Activated T-cell treated with anti-CD3 and anti-CD28 coated beads, Interleukin-2, amount 50 U/mL, for 48 hours (primary cell): ENCODE measurements at places on chromosomes 7 and 10.

DNA sequence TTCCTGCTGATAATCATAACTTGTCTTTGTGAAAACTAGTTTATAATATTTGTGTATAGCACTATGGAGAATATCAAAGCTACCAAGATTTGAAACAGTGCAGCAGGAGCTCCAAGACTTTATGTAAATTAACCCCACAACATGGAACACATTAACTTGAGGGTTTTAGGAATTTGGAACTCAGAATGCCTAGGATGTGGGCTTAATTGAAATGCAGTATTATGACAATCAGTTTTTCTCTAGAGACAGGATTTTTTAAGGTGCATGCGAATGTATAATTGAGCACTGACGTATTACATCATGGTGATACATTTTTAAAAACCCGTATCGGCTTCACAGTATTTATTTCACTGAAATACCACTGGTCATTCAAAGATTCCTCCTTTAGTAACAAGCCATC is 313.1 kb upstream of the DGKB start:
- DNase-seq = no peak

DNA sequence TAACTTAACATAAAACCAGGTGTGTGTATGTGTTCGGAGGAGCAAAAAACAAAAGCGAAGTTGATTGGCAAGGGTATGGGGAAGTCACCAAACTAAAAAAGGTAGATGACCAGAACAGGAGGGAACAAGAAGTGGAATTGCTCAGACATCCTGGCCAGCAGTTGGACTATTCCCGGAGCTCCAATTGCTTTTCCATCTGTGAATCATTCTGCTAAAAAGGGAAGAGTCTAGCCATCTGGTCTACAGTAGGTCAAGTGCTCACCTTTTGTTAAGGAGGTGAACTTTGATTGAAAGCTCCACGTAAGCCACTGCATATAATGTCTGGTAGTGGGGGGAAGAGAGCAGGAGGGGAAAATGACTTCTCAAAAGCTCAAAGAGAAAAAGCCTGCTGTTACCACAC is 50.0 kb upstream of the BET1 start:
- no peak for DNase-seq

- DNase-seq = no peak
Observed at GRCh38 chr7:132065989-132066603, 509.7 kb upstream of the PODXL start.

DNA sequence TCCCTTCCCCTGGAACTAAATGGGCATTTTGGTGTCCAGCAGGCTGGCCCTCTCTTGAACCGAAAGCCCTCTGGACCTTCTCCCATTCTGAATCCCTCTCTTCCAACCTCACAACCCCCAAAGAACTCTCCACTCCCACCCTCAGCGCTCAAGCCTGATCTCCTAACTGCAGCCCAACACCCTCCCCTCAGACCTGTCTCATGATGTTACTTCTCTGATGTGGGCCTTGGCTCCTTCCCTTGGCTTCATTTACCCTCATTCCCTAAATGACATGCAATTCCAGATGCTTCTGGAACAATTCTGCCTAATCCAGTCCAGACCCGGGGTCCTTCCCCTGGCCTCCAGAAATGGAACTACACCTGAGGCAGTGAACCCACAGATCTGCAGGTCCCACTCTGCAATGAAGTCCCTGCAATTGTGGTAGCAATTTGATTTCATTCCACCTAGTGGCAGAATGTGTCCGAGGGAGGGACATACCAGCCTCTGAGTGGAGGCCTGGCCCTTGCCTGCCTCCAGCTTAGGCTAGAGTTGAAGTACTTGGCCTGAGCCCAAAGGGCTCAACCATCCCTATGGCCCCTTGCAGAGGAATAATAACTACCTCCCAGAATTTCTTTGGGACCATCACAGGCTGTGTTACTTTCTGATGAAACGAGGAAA is 4.1 kb upstream of the CEP41 start:
- DNase-seq = no peak

- no peak for DNase-seq
Observed at GRCh38 chr10:132419538-132420468, 22.8 kb downstream of the PWWP2B start.

DNA sequence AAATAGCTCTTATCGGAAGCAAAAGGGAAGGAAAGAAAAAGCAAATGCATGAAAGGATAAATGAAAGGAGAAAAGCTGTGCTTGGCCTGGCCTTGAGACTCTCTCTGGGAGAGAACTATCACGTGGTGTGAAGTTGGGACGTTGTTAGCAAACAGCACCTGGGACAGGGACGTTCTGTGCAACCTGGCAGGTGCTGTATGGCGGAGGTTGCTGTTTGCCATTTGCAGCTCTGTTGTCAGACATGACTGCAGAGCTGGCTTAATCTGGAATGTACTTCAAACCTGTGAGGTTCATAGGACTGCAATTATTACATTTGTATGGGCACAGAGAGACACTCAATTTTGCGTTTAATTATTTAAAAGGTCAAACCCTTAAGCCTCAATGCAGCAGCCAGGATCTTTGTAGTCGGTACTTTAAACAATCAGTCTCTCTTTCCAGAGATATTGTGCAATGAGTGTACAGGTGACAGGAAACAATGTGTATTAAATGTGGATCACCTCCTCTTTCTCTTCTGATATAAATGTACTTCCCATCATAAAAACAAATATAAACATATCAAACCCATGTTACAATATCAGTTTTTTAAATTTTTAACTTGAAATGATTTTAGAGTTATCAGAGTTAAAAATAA is 800.5 kb upstream of the KCND2 start:
- no peak for DNase-seq

DNA sequence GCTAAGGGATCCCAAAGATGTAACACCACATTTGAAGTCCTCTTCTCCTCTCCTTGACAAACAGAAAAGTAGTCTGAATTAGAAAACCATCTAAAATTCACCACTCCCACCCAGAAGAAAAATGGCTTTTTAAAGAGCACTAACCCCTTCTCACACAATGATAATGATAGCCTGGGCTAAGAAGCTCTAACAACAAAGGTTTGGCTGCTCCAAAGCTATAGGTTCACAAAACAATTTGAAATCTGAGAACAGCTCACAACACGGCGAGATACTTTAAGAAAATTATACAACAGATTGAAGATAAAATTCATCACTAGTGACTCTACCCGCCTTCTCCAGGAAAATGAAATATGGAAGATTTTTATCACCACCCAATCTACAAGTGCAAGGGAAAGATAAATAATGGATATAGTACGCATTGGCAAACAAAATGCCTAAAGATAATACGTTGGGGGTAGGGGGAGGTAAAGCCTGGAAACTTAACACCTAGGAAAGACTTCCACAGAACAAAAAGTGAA is 7.4 kb downstream of the ITGB1 start:
- no peak for DNase-seq

GRCh38 chr10:61866700-61867368 is 34.7 kb upstream of the ARID5B start:
- no peak for DNase-seq

- no peak for DNase-seq
Observed at GRCh38 chr7:78323118-78323517, 524.5 kb downstream of the PHTF2 start.

DNA sequence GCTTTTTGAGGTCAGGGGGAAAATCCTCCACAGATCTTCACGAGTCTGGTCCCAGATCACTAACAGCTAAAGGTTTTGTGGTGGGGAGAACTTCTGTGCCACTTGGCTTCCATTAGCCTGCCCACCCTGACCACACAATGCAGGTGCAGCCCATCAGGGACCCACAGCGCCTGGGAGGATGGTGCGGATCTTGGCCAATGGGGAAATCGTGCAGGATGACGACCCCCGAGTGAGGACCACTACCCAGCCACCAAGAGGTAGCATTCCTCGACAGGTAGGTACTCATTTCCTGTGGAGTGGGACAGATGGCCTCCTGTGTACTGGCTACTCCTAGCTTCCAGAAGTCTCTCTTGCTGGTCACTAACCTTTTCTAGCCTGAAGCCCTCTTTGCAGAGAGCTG is 1.5 kb downstream of the FAM241B start:
- DNase-seq = no peak

DNA sequence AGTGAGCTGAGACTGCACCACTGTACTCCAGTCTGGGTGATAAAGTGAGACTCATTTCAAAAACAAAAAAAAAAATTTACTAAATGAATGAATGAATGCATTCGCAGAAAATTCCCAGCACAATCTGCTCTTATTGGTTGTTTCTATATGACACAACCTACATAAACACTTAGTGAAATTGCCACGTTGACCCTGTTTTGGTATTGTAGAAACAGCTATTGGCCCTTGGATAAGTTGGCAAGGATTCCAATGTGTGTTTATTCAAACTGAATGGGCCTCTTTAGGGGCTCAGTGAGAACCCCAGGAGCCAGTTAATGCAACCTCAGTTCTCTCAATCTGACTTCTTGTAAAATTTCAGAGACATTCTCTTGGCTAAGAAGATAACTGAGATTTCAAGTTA is 66.0 kb downstream of the HHEX start:
- DNase-seq = no peak

DNA sequence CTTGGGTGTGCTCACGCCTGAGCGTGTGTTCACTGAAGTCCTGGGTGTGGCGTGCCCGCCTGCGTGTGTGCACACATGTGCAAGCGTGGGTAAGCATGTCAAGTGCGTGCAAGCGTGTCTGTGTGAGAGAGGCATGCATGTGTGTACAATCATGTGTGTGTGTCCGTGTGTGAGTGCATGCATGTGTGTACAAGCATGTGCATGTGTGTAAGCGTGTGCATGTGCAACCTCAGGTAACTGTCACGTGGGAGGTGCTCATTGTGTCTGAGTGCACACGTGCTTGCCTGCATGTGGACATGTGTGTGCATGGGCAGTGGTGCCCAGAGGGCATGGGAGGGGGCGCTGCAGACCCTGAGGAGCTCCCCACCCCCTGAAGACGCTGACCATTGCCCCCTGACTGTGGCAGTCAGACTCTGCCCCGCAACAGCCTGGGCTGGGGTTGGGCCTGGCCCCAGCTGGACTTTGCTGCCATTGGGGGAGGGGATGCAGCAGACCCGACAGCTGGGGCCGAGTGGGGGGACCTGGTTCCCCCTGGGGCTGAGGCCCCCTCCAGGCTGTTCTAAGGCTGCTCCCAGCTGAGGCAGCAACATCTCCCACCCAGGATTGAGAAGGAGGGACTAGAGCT is 88.1 kb downstream of the UNCX start:
- DNase-seq = no peak

GRCh38 chr7:68476966-68477365 is 1121.3 kb upstream of the AUTS2 start:
- no peak for DNase-seq

DNA sequence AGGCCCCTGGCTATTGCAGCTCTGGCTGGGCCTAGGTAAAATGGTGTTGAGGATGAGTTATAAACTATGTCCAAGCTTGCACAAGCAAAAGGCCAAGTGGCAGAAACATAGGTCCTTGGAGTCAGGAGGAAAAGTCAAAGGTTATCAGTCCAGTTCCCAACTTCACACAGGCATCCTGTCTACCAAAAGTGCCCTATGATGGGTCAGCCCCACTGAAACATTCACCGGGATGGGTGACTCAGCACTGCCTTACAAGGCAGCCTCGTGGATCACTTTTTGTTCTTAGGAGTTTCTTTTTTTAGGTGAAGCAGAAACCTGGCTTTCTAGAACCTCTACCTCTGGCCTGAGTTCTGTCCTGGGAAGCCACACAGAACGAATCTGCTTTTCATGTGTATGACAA is 158.8 kb upstream of the LYZL2 start:
- DNase-seq = no peak

DNA sequence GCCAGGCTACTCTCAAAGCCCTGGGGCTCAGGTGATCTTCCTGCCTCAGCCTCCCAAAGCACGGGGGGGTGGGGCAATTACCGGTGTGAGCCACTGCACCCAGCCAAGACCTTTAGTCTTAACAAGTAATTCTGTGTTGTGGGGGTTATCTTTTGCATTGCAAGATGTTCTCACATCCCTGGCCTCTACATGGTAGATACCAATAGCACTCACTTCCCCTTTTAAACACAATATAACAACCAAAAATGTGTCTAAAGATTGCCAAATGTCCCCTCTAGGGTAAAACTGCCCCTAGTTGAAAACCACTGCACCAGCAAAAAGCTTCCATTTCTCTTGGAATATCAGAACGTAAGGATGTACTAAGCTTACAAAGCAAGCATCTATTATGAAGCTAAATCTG is 225.0 kb downstream of the CTNNA3 start:
- DNase-seq = no peak

- DNase-seq = no peak
Observed at GRCh38 chr7:49721441-49721840, 52.0 kb upstream of the VWC2 start.

GRCh38 chr10:77111611-77112550 is 525.7 kb downstream of the KCNMA1 start:
- DNase-seq = no peak

- DNase-seq = no peak
Observed at GRCh38 chr10:86308056-86308455, 58.5 kb downstream of the GRID1 start.

- no peak for DNase-seq
Observed at GRCh38 chr10:77622889-77623291, 14.7 kb downstream of the KCNMA1 start.

DNA sequence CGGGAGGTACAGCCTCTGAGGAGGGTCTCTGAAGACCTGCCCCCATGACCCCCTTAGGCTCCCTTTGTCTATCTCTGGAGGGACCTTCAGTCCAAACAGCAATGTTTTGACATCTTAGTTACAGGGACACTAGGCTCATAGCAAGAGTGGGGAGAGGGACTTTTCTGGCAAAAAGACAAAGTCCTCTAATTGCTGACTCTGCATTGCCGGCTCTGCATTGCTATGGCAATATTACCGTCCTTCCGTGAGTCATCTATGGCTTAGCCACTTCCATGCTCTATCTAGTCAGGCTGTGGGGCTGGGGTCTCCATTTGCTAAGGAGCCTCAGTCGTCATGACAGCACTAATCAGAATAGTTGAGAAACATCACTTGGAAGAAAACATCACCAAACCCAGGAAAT is 952.6 kb downstream of the KCNMA1 start:
- no peak for DNase-seq

- DNase-seq = no peak
Observed at GRCh38 chr7:2202901-2203765, 29.6 kb downstream of the MAD1L1 start.

DNA sequence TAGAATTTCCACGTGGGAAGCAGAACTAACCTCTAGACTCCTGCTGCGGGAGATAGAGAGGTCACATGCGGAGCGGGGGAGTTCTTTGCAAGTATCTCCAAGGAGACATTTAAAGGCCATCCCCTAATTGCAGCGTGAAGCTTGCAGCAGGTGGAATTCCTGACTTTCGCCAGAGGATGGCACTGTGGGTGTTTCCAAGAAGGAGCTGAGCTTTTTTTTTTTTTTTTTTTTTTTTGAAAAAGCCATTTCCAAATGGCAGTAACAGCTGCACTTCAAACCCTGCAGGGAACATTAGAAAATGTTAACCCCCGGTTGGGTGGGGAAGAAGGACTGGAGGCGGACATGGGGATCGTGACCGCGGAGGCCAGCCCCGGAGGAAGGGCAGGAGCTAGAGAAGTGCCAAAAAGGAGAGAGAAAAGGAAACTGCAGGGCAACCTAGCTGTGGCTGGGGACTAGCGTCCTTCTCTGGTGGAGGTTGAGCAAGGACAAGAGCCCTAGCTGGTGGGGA is 487.7 kb downstream of the TYW1 start:
- DNase-seq = peak; percentile 25

GRCh38 chr10:69867699-69868558 is 66.2 kb downstream of the COL13A1 start:
- no peak for DNase-seq

- DNase-seq = no peak
Observed at GRCh38 chr10:112988839-112989406, 38.9 kb downstream of the TCF7L2 start.
